ENCODE measurements at places on chromosomes 7 and 10.

- no peak for DNase-seq
Measured at GRCh38 chr10:89047397-89047796, 56.8 kb downstream of the FAS start.

DNA sequence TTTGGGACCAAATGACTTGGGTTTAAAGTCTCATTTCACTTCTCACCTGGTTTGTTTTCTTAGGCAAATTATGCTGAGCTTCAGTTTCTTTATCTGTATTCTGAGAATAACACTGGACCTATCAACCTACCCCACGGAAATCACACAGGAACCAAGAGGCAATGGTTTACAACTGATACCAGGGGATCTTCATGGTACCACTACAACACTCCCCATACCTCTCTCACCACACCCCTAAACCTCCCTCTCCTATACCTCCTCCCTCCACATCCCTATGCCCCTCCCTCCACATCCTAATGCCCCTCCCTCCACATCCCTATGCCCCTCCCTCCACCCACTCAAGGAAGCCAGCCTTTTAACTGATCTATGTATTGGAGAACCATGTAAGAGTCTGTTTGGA is 9.9 kb downstream of the FAM204A start:
- peak; percentile 32 for DNase-seq

DNA sequence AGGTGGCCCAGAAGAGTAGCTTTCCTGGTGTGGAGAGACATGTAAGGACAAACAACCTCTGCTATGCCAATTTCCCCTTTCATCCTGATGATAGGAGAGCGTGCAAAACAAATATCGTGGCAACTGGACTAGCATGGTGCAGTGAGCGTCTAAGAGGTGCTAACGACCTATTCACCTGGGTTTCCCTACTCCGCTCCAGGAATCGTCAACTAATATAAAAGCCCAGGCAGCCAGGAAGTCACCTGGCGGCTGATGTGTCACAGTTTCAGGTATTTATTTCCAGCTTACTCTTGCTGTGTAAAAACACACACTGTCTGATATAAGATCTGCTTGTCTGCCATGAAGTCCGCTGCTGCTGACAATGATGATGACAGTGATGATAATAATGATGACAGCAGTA is 56.5 kb upstream of the EFCAB10 start:
- peak; percentile 79 for DNase-seq

GRCh38 chr7:99375070-99375807 is 709 bp downstream of the ARPC1B start:
- DNase-seq: peak; percentile 80

DNA sequence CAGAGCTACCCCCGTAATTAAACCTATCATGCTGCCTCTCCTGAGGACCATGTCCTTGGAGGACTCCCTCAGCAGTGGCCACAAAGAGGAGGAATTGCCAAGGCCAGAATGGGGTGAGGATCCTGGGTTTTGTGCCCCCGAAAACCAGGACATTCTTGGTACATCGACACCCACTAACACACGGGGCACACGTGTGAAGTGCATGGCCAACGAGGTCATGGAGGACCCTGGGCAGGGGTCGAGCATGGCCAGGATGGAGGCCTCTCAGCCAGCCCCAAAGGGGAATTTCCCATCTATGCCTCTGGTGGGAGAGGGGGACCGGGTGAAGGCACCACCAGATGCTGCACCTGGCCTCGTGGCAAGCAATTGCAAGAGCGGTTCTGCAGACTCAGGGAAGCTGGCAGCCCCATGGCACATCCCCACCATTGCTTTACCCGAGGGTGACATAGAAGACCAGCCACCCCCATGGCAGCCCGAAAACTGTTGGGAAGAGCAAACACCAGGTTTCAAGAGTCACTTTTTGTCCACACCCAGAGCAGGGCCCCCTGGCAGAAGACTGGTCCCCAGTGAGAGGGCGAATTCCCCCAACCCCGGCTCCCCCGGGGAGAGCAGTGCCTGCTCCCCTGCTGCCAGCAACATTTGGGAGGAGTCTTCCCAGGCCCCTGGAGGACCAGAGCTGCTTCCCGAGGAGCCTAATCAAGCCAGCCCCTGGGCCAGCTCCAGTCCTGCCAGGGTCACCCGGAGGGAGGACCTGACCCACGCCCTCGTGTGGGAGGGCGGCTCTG is 26.4 kb downstream of the C10orf71 start:
- no peak for DNase-seq

GRCh38 chr7:115319541-115319940 is 397.6 kb downstream of the MDFIC start:
- DNase-seq: peak; percentile 38

GRCh38 chr10:34121125-34121753 is 693.9 kb downstream of the PARD3 start:
- DNase-seq: no peak

GRCh38 chr7:108234971-108235450 is 104.8 kb upstream of the LAMB4 start:
- no peak for DNase-seq

DNA sequence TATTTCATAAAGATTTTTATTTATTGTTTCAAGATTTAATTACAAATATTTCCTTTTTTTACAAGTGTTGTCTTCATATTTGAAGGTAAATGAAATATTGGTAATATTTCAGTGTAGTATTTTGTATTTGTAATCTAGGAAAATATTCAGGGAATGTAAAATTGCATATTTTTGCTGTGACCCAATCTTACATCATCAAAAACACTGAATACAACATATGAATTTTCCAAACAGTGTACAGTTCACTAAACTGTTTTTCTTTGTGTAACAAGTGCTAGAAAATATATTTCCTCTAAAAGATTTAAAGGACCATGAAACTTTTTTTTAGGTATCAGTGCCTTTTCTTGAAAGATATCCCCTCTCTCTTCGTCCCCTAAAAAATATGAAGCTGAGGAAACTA is 251.9 kb upstream of the KCND2 start:
- DNase-seq: no peak

- no peak for DNase-seq
Measured at GRCh38 chr10:44316187-44316921, 68.5 kb downstream of the CXCL12 start.

DNA sequence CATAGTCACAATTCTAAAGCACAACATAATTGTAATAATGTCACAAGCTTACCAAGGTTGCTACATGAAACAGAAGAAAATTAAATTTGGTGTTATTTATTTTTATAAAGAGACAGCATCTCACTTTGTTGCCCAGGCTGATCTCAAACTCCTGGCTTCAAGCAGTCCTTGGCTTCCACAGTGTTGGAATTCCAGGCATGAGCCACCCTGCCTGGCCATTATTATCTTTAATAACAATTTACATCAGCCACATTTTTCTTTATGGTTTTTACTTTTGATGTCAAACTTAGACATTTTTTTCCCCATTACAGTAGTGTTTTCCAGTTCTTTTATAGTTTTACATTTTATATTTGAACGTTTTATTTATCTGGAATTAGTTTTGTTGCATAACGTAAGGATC is 46.7 kb downstream of the BMPR1A start:
- no peak for DNase-seq

- DNase-seq: no peak
Measured at GRCh38 chr10:111075577-111076185, 1.1 kb upstream of the ADRA2A start.

DNA sequence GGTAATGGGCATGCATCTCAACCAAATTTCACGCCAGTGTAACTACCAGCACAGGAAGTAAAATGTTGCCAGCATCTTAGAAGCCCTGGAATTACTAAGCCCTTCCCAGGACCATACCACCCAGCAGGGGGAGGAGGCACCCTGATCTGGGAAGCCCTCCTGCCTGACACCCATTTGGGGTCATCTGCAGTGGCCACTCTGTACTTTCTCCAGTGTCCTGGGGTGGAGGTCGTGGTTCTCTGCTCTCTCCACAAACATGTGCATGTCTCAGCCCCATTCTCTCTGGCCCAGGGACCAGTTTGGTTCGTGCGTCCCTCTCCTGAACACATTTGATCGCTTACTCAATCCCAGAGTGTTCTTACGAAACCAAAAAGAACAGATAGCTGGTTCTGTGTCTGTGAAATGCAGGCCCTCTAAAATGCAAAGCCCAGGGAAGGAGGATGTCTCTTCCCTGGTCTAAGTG is 9.4 kb upstream of the LRRC27 start:
- no peak for DNase-seq

Data from NCI-H69 (cell line).